ENCODE measurements at places on chromosomes 12 and 14.

DNA sequence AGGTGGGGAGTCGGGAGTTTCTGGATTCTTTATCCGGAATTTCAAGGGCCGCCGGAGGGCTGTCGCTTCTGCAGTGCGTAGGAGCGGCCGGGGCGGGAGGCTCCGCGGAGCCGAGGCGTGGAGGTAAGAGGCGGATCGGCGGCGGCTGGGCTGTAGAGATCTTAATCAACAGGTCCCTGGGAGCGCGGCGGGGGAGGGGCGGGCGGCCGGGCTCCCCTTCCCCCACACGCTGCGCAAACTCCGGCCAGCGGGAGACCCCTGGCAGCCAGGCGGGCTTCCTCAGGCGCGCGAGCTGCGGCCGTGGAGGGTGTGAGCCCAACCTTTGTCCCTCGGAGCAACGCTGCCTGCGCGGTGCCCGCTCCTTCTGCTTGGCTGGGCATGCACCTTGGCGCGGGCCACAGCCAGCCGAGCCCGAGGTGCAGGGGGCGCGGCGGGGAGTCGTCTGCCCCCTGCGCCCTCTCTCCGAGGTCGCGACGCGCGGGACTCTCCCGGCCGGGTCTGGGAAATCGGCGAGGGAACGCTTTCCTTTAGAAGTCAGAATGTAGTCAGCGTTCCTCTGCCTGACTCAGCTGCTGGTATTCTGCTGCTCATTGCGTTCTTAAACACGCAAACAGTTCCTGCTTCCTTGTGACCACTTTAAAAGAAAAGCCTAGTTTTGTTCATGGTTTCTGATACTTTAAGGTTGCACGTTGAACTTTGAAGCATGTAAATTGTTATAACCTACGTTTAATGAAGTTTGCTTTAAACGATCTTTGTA is at the start of gene PALS1:
TSS of gene PALS1 (plus strand) at position 25 of the 757 bp plus-strand sequence. CDS start 37,736 bp downstream, outside the sequence.
- peak; percentile 21 for DNase-seq

GRCh38 chr12:50215033-50215432 is 47.9 kb upstream of the CERS5 start:
- no peak for DNase-seq

DNA sequence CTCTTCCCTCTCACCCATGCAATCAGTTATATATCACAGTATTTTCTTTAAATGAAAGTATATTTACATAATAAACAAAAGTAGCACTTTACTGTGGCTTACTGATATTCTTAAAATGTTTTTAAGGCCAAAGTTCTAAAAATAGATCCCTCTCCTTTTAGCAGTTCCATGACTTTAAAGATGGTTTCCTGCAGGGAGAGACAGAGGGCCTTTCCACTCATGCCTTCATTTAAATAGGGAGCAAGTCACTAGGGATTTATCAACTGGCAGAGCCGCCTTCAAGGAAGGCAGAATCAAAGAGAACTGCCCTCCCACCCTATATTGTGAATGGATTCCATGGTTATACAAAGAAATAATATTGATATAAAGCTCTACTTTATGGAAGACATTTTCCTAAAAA is 55.5 kb downstream of the DUSP16 start:
- no peak for DNase-seq

DNA sequence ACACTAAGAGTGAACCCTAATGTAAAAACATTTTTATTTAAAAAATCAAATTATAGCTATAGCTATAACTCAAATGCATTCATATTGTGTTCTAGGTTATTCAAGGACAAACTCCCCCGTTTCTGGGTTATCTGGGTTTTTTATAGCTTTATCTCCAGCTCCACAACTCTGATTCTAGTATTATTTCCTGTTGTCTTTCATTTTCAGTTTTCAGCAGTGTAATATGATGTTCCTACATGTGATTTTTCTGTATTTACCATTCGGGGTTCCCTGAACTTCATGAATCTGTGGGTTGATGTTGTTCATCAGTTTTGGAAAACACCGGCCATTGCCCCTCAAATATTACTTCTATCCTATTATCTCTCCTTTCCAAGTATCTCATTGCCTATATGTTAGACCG is 221.9 kb upstream of the FOXN3 start:
- DNase-seq, result no peak

- peak; percentile 93 for DNase-seq
Measured at GRCh38 chr14:73058224-73058921, at the start of gene RBM25. Gene RBM25, plus strand, starts transcription at chr14:73058534. Its CDS starts 13,108 bp downstream, at chr14:73071642.

- no peak for DNase-seq
Measured at GRCh38 chr12:76680940-76681339, 83.0 kb upstream of the ZDHHC17 start.

- DNase-seq, result no peak
Measured at GRCh38 chr14:95667249-95667693, 19.0 kb upstream of the TCL1B start.

- no peak for DNase-seq
Measured at GRCh38 chr14:87899228-87899627, 93.8 kb downstream of the GALC start.

GRCh38 chr14:69624136-69624535 is 12.7 kb downstream of the SUSD6 start:
- no peak for DNase-seq

DNA sequence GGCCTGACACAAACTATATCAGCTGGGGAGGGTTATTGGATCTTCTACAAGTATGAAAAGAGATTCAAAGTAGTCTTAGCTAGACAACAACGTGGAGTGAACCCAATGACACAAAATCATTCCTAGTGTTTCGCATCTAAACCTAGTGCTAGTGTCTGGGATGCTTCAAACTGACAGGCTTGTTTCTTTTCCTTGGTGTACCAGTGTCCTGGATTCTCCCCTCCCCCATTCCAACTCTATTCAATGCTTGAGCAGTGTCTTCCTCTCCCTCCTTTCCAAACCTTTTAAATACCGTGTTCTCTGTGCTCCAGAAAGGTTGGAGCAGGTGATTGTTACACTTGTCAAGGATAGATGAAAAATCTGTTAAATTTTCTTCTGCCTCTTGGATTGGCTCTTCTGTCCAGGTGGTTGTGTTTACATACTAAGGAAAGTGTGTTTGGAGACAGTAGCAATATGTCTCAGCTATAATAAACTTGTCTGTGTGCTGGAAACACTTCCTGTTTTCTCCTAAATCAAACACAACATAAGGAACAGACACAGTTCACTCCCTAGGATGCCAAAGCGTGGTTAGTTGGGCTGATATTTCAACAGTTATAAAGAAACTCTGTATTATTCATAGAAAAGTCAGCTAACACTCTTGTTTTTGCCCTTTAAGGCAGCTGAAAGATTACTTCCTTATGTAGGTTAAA is 14.4 kb upstream of the GUCY2C start:
- DNase-seq, result no peak

DNA sequence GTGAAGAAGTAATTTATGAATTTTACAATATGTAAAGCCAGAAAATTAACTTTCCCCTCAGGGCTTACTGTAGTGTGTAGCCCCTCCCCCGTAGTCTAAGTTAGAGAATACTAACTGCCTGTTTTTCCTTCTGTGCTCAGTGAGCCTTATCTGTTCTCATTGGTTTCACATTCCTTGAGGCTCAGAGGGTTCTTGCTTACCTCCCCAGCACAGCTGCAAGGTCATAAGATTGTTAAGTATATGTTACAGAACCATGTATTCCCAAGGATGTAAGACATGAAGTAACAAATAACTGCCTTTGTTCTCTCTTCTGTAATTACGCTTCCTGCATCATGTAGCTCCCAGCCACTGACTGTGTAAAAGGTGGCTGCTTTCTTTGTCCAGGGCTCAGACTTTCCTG is 1351.1 kb downstream of the TMEM121 start:
- no peak for DNase-seq

- no peak for DNase-seq
Measured at GRCh38 chr12:87280356-87280755, 748.8 kb downstream of the C12orf50 start.

DNA sequence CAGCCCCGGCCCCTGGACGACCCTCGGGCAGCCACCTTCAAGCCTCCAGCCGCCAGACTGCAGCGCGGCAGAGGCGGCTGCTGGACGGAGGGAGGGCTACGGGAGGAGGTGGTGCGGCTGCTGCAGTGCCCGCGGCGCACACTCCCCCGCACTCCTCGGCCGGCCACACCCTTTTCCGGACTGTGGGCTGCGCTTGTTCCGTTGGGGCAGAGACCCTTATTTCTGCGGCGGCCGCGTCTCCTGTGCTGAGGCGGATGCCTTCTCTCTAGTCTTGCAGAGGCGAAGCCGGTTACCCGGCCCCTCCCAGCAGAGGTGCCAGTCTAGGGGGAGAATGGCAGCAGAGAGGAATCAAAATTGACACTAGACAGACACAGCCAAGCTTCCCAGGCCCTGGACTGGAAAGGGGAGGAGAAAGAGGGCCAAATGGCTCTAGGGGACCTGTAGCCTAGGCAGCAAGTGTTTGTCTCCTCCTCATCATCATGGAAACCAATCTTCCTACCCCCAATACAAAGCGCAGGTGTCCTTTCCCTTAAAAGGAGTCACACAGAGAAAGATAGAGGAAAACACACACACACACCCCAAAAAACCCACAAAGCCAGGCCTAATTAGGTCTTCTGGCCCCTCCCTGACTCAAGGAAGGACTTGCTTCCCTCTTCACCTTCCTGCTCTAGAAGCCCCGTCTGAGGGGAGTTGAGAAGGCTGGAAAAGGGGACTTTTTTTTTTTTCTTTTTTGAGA is 1.3 kb downstream of the ESYT1 start:
- DNase-seq, result peak; percentile 81

DNA sequence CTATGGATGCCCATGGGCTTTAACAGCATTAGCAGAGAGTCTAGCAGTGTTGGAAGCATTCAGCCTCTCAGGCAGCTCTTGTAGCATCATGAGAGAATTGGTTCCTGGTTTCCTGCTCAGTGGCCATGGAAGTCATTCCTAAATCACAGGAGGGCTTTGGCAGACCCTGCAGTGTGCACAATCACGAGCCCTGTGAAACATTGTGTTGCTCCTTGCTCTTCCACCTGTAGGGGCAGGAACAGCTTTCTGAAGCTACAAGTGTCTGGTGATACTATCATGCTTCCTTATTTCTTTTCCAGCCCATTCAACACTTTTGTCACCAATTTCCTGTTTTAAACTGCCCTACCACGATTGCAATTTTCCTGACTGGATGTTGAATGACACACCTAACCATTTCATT is 402.2 kb upstream of the USP15 start:
- DNase-seq, result no peak

- DNase-seq, result no peak
Measured at GRCh38 chr14:101520621-101521472, 40.4 kb upstream of the DIO3 start.

DNA sequence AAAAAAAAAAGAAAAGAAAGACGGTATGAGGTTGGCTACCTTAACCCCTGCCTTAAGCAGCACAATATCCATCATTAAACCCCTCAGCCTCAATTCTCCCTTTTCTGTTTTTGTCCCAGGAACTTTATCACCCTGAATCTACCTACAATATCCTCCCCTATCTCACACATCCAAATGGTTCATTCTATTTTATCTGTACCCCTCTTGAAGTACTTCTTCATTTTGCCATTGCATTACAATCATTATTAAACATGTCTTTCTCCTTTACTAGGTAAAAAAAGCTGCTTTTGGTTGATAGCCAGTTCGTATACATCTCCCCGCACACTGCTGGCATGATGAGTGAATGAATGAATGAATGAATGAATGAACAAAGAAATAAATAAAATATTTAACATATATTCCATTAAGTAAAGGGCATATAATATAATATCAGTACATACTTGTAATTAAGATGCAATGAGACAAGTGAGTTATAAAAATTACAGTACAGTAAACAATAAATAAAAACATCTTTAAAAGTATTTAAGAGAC is 364 bp upstream of the GPR65 start:
- DNase-seq, result no peak

DNA sequence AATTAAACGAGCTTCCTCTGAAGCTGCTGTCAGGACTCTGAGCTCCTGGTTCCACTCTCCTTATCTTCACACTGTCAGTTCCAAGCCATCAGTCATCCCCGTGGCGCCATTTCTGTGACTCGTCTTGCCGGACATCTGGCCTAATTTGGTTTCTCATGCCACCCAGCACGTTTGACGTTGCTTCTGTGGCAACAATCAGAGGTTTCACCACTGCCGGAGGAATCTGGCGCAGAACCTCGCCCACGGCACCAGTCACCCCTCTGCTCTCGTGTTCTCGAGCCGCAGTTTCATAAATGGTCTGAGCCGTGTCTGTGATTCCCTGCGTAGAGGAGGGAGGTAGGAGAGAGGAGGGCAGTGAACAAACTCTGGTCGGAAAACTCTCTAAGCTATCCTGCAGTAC is 29.7 kb downstream of the BDKRB1 start:
- no peak for DNase-seq

- no peak for DNase-seq
Measured at GRCh38 chr12:116182359-116183063, 95.0 kb downstream of the MED13L start.

DNA sequence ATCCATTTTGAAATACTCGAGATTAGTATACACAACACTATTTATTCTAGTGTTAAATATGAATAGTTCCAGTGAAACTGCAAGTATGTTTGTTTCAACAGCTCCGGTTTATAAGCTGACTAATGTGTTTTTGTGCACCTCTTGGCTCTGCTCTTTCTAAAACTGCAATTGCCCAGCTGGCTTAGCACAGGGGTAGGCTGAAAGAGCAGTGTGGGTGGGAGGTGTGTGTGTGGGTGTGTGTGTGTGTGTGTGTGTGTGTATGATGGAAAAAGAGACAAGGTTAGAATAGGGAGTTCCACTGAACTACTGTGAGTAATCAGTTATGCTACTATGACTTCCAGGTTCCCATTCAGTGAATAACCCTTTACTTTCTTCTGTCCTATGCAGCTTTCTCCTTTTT is 37.8 kb upstream of the DDHD1 start:
- peak; percentile 63 for DNase-seq

DNA sequence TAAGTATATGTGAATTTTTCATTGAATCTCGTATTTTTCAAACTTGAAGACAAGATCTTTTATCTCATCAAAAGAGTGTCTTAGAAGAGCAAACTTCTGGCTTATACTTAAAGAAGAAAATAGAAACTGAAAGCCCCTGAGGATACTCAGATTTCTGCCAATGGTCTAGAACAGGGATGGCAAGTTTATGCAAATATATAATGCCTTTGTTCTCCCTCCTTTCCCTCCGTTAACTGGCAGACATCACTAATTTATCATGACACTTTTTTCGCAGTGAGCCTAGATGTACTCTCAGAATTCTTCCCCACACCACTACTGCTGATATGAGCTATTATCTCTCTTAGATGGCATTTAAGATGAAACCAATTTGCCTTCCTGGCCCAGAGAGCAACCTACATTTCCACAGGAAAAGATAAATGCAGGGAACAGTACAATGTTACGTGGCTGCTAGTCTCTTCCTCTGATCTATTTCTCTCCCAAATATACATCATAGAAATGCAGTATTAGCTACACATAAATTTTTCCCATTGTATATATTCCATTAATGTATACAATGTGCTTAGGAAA is 40.0 kb upstream of the DAAM1 start:
- DNase-seq, result no peak

DNA sequence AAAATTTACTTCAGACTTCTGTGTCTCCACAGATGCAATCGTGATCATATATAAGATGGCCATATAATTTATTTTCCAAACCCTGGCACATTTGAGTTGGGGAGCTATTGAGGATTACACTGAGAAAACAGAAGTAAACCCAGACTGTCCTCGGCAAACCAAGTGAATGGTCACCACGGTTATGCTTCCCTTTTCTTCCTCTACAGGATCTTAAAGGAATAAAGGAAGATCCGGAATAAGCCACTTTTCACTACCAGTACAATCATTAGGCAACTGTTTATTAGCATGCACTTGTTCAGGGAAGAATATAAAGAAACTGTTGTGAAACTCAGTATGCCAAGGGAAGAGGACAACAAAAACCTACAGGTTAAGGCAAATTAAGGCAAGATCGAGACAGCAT is 27.6 kb downstream of the SBNO1 start:
- DNase-seq, result no peak
